MCF 10A (cell line): ENCODE measurements at places on chromosomes 3 and 15.

DNA sequence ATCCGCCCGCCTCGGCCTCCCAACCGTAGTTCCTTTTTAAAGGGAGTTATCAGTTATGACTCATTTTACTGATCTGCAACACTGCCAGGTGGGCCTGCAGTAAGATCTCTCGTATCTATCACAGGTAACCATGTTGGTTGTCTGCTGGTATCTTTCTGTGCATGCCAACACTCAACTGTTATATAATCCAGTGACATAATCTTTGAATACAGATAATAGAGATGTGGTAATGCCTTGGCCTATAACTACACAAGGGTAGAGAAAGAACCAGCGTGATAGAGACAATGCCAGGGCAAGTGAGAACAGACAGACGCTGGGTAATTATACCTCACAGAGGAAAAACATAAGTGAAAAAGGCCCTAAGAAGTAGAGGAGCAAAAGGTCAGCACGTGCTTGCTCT lies 11.0 kb upstream of the ARPP19 start:
- no peak for DNase-seq

DNA sequence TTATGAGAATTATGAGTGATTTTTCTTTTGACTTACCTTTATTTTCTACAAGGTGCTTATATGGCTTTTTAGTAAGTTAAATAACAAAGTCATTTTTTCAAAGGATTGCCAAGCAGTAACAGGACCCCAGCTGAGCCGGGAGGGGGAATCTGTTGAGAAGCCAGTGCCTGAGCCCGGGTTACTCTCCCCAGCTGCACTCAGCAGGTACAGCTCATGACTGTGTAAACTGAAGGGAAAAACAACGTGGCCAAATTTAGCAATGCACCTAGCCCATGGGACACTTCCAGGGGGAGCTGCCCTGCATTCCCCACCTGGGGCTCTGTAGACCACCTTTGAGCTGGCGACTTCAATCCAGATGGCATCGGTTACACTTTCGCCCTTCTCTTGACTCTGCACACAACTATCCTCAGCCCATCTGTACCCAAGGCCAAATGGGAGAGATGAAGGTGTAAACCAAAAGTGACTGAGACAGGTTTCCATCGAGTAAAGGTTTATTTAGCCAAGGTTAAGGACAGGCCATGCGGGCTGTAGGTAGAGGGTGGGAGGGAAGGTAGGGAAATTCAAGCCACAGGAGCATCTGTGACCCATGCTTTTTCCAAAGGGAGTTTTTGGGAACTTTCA lies 18.2 kb upstream of the HCN4 start:
- no peak for DNase-seq

DNA sequence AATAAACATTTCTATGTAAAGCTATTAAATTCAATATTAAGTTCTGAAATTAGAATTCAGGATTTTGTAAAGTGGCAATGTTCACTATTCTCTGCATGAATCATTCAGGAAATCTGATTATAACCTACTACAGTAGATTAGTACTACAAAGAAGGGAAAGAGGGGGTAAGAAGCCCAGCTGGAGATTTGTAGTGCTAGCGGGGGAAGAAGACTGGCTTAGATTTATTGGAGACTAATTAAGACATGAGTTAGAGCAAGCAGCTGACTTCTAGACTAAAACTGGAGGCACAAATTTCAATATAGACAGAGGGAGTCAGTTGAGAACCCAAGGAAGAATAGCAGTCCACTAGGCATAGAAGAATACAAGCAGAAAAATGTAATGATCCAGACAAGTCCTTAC lies 55.8 kb upstream of the SETMAR start:
- no peak for DNase-seq

- no peak for DNase-seq
Observed at GRCh38 chr3:150495149-150495548, 51.1 kb downstream of the SERP1 start.

GRCh38 chr3:75126556-75126955 lies 512.1 kb upstream of the CNTN3 start:
- DNase-seq: no peak

GRCh38 chr3:89038869-89039268 lies 68.6 kb upstream of the EPHA3 start:
- DNase-seq: no peak

DNA sequence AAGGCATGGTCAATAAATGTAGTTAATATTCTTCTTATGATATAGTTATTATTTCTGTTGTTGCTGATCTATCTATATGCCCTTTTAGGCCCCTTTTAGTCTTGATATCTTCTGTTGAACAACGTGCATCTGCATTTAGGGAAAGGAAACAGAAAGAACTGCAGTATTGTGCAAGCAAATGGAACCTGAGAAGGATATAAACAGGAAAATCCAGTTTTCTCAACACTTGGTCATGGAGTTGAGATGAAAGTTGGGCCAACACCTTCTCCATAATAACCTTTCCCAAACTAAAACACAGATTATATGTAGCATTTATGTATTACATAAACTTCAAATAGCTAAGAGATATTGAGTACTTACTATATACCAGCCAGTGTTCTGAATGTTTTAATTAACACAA lies 179.7 kb downstream of the ADAMTS9 start:
- no peak for DNase-seq

- no peak for DNase-seq
Observed at GRCh38 chr15:78938658-78939488, 6.0 kb downstream of the CTSH start.

DNA sequence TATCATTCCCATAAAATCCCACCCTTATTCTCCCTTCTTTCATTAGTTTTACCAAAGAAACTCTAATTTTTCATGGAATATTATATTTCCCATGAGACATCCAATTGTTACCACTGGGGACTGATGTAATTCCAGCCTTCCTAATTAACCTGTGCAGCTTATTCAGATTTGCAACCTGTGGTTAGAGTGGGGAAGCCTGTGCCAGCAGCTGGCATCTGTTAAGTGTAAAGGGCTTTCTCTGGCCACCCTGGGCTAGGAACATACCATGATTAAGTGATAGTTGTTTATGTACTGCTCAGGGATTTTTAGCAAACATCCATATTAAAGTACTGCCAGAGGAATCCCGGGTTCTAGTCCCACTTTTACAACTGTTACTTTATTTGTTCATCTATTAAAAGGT lies 78.2 kb downstream of the TPRG1 start:
- DNase-seq: no peak

DNA sequence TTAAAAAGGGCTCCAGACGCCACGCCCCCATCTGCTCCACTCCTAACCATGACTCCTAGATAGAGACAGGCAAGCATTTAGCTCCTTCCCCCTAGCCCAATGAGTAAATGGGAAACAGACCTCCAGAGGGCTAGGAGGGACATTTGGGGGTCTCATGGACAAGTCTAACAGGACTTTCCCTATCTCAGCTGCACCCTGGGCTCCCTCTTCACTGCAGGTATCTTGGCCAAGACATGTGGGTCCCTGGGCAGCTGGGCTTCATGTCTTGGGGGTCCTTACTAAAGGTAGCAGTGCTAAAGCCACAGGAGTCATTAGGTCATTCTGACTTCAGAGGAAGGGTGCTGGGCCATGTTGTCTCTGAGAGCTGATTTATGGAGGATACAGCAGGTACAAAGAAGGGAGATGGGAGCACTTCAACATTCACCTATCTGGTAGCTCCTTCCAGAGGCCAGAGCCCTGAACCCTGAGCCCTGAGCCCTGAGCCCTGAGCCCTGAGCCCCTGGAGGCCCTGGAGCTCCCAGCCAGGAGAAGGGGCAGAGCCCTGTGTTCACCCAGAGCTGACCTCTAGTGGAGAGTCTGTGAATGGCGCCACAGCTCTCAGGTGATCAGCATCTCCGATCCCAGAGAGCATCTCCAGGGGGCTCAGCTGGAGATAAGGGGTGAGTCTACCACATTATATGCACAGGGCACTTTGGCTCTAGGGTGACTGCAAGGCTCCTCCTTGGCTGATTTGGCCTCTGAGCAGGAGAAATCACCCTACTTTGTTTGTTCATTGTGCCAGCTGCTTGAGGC lies 40.1 kb upstream of the EPHB1 start:
- DNase-seq: peak; percentile 64
